NCI-H226 (cell line): ENCODE measurements at places on chromosomes 1 and 21.
A peak's percentile ranks its signal among the peaks of the same experiment; 100 is the strongest.

DNA sequence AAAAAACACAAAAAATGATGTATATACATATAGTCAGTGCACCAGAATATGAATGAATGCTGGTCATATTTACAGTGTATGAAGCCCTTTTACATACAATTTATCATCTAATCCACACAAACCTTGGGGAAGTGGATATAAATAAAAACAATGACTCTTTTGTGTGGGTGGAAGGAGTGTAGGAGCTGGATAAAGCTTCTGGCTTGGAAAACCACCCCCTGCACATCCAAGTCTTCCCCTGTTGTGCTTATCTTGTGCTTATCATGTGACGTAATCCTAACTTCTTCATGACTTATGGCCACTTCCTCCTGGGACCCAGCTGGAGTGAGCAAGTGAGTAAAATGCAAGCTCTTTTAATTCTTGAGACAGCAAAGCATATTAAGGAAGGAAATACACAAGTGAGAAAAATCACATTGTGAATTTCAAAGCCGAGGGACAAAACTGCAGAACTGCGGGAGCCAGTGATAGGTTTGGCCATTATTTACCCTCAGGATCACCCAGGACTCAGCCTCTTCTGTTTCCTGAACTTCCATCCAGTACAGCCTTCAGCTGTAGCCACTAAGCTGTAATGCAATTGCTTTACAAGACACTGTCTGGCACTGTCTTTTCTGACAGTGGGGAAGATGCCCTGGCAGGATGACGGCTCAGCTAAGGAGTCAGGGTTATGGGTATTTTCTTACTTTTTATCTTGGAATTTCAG, 104.0 kb upstream of the PPM1J start:
- peak; percentile 94 for DNase-seq

DNA sequence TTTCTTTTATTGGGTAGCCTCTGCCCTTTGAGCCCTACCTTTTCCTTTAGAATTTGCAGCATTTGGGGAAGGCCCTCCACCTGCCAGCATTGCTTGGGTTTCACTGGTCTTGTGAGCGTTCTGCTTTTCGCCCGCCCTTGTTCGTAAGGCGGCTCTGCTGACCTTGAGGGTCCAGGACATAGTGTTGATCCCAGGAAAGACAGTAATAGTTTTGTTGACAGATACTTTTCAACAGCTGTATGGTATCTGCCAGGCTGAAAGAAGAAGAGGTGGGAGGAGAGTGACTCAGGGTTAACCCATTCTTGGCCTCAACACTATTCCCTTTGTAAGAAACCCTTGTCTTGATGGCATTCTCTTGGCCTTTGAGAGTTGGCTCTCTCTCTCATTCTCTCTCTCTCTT, 113.4 kb upstream of the SPAG17 start:
- no peak for DNase-seq

DNA sequence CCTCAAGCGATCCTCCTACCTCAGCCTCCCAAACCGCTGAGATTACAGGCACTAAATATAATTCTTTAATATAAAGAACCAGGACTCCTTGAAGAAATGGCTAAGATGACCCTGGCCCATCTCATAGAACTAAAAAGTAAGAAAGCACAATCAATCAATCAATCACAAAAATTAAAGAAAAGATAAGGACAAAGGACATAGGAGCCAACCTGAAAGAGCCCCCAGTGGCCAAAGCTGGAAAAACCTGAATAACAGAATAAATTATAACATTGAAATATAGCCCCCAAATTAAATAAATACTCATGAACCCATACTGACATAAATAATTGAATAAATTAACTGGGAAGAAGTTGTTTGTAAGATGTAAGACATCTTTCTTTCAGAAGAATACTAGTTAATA, 8.9 kb downstream of the NUP210L start:
- no peak for DNase-seq

GRCh38 chr21:26351661-26352060, 181.1 kb upstream of the APP start:
- DNase-seq, result no peak

DNA sequence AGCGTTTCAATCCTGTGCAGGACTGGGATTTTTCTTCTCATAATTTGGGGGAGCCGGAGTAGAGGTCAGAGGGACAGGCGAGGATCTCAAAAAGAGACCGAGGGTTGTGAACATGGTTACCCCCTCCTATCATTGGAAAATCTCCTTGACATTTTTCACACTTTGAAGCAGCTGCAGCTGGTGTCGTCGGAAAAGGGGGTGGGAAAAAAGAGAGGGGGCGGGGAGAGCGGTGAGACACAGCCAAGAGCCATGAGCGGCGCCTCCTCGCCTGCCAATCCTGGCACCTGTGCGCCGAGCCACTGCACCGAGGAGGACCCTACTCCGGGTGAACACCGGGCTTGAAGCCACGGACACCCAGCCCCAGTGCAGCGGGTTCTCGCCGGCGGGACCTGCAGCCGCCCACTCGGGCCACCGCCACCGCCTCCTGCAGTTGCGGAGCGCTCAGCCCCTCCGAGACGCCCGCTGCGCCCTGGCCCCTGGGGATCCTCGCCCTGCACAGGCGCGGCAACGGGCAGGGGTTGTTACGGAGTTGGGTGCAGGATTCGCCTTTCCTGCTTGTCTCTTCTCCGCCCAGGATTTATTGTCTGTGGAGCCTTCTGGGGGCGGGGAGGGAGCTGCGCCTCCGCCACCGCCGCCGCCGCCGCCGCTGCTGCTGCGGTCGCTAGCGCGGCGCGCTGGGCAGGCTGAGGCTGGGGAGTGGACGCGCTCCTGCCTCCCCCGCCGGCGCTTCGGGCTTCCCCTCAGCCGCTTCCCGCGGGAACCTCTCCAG, at the start of gene LRRC7:
LRRC7 (plus strand) TSS at position 271 of the 769 bp plus-strand sequence. CDS start 718 bp downstream, outside the sequence.
- peak; percentile 6 for DNase-seq

DNA sequence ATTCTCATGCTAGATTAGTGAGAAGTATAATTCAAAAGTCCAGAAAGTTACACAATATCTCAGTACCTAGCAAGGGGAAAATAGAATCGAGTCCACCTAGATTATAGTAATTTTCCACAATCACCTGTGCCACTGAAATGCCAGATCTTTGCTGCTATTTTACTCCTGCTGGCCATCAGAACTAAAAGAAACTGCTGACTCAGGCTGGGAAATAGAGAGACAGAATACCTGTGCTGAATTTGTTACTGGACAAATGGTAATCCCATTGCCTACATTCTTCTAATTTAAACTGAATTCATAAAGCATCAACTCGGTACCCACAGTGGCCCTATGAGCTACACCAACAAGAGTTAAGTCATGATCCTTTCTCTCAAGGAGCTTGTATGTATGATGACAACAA, 55.0 kb downstream of the USH2A start:
- no peak for DNase-seq

GRCh38 chr1:169914531-169914930, 20.8 kb upstream of the SCYL3 start:
- no peak for DNase-seq

- DNase-seq, result peak; percentile 64
Observed at GRCh38 chr1:43979528-43980254, 681 bp downstream of the B4GALT2 start.

DNA sequence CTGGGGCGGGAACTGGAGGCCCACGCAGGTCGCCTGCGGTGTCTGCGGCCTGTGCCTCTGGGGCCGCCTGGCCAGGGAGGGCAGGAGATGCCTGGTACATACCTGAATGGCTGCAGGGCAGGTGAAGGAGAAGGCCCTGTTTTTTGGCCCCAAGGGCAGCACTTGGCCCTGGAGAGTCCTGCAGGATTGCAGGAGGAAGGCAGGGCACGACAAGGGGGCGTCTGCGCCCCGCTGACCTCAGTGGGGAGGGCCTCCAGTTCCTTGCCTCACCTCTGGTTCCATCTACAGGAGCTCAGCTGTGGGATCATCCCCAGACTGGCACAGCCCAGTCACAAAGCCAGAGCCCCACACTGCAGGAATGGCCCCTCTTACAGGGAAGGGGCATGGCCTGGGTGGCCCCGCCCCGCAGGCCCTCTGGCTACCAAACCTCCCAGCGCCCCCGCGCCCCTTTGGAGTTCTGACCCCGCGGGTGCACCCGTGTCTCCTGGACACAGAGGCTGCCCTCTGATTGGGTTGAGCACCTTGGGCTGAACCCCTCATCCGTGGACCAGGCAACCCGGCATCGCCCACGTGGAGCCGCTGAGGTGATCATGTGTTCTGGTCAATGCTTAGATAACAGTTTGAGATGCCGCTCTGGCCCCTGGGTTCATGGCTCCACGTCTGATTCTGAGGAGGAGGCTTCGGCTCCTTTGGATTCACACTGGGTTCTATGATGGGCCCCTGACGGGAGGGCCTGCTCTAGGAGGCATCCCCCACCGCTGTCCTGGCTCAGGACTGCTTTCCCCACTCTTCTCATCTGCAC, 1.3 kb upstream of the PEX10 start:
- no peak for DNase-seq

DNA sequence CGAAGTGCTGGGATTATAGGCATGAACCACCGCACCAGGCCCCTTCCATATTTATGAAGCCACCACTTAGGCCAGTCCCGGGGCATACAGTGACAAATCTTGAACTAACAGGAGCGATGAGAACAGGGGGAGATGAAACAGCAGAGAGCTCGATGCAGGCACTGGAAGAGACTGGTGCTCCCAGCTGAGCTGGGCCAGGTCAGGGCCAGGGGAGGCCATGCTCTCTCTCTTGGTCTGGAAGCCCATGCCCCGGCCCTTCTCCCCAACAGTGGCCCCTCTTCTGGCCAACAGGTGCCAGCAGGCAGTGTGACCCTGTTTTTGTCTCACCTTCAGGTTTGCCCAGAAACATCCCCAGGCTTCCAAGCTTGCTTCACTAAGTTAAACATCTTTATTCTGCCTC, 269.9 kb upstream of the C1orf174 start:
- no peak for DNase-seq

- no peak for DNase-seq
Observed at GRCh38 chr1:40650075-40650474, 15.4 kb downstream of the RIMS3 start.

- no peak for DNase-seq
Observed at GRCh38 chr1:53206735-53207379, 10.2 kb downstream of the CPT2 start.
